ENCODE measurements at places on chromosomes 5 and 9.

DNA sequence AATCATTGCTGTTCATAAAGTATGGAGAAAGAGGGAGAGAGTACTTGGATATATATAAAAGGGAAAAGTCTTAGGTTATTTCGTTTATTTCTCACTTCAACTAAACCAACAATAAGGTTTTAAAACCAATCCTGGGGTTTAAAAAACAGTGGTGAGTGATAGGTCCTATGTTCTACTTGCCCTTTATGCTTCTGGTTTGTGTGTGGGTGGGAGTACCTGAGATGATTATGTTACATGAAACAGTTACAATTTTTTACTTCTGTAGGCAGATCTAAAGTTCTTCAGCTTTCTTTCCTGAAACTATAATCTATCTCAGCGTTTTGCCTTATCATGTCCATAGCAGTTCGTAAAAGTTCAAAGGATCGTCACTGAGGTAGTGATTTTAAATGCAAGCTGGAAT is 49.2 kb downstream of the STX17 start:
- no peak for DNase-seq

DNA sequence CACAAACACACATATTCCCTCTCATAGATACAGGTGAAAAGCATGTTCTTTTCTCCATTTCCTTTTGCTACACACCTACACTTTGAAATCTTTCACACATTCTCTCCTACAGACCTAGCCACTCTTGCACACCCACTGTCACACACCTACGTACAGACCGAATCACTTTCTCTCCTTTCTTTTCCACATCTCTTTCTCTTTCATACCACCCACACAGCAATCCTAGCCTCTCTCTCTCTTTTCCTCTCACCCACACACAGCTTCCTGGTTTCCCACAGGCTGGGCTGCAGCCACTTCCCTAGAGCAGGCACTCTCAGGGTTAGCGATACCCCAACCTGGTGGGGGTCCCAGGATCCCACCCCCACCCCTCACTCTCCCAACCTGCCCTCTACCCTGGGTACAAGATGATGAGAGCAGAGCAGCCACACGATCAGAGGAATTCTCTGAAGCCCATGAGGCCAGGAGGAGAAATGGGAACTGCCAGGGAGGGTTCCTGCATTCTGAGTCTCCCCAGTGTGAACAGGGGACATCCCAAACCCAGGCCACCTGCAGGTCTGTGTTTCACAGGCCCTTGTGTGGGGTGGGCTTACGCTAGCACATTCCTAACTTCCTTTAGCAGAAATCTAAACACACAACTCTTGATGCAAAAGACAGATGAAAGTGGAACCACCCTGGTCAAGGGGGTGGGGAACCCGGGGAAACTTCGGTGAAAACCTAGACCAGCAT is 17.1 kb upstream of the SYNPO start:
- DNase-seq, result no peak

DNA sequence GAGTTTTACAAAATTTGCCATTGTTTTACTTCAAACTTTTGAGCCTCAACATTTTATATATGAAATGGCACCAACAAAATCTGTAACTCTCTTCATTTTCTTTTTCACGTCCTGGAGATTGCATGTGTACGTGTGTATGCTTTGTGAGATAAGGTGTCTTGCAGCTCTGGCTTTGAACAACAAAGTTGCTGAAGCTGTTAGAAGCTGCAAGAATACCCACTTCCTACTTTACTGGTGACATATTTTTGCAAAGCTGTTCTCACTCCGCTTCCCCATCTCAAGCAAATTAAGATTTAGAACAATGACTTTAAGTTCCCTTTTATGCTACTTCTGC is 41.8 kb downstream of the FYB1 start:
- no peak for DNase-seq

GRCh38 chr5:148620091-148620490 is 34.2 kb downstream of the HTR4 start:
- no peak for DNase-seq

DNA sequence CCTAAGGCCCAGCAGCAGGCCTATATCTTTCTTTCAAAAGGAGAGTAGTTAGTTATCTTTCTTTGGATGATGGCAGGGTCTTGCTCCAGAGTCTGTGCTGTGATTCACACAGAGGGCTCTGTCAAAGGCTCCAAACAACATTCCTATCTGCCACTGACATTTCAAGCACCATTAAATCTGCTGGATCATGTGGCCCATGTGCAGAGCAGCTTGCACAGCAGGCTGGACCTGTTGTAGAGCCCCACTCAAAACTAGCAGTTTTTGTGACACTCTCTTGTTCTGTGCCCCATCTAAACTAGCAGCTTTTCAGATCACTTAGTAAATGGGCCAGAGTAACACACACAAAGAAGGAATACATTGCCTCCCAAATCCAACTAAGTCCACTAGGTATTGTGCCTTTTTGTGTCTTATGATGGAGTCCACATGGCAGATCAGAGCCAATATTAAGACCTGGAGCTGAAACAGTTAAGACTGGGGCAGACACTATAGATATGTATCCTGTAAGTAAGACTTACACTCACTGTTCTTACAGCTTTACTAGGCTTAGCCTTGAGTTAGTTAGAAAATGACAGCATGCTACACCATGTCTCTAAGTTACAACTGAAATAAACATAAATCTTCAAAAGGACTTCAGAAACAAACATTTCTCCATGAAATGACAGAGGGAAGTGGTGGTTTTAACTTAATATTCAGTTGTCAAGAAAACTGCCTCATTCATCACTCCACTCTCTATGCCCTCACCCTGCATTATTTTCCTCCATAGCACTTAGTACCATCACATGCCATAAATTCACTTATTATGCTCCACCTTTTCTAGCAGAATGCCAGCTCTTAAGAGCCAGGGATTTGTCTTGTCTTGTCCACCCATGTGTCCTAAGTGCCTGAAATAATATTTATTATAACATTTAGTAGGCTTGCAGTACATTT is 400.9 kb downstream of the RAB3C start:
- DNase-seq, result no peak

DNA sequence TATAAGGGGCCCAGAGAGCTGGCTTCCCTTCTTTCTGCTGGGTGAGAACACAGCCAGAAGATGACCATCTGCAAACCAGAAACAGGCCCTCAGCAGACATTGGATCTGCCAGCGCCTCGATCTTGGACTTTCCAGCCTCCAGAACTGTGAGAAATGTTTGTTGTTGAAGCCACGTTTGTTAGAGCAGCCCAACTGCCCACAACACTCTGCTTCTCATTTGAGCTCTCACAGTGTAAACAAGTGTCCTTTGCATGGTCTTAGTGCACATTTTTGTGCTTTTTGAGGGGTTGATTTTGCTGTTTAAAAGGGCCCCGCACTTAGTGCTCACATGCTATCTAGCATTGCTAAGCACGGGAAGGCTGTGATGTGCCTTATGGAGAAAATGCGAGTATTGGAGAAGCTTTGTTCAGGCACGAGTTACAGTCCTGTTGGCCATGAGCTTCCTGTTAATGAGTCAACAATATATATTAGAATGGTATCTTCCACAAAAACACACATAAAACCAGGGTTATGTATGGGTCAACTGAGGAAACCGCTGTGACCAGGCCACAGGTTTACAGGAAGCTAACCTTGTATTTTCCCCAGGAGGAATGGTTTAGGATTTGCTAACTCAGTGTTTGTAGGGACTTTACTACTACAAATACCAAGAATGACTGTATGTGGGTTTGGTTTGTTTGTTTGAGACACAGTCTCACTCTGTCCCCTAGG is 11.9 kb downstream of the CMBL start:
- DNase-seq, result no peak

- no peak for DNase-seq
Observed at GRCh38 chr5:10507575-10508096, 56.2 kb upstream of the ANKRD33B start.

- DNase-seq, result no peak
Observed at GRCh38 chr9:136645352-136645902, 17.3 kb upstream of the EGFL7 start.

- no peak for DNase-seq
Observed at GRCh38 chr5:150034662-150035061, 34.1 kb downstream of the HMGXB3 start.

DNA sequence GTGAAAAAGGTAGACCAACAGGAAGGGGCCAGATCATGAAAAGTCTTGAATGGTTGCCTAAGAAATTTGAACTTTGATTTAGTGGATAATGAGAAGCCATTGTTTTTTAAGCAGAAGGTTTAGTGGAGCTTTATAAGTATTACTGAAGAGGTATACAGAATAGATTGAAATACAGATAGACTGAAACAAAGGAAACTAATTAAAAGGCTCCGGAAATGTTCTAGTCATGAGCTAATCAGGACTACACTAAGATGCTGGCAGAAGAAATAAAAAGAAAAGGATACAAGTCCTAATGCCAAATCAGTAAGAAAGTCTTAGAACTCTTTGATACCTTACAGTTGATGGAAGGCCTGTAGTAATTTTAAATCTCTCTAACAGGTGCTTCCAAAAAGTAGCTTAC is 45.7 kb upstream of the RFX3 start:
- DNase-seq, result no peak

DNA sequence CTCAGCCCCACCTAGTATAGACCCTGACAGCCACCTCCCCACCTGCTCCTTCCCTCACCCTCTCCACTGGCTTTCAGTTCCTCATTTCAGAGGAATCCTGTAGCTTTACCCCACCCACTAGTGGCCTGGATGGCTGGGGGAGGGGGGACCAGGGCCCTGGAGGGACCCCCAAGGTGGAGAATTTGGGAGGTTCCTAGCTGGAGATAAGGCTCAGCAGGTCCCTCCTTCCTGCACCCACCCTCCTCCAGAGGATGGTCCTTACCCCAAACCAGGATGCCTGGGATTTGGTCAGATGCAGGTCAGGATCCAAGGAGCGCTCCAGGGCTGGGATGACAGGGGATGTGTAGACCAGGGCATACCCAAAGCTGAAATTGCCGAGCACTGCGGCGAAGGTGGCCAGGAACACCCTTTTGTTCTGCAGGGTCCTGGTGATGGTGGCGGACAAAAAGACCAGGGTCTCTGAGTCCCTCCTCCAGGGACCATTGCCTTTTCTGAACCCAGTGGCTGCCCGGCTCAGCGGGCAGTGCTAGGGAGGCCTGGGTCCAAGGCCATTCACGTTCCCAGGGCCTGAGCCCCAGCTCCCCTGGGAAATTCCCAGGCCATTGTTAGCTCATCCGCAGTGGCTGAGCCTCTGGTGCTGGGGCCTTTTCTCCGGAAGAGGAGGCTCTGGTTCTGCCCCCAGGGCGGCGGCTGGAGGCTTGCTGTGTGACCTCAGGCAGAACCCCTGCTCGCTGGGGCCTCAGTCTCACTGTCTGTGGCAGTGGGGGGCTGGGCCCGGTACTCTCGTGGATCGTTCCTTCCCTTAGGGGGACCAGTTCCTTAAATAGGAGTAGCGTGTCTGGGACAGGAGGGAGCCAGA is 678 bp downstream of the SLC2A6 start:
- DNase-seq, result no peak

- peak; percentile 11 for DNase-seq
Observed at GRCh38 chr5:107670932-107671741, at the start of gene EFNA5. Gene EFNA5, minus strand, starts transcription at chr5:107670937.

- DNase-seq, result no peak
Observed at GRCh38 chr5:151795426-151795825, 23.7 kb downstream of the G3BP1 start.

DNA sequence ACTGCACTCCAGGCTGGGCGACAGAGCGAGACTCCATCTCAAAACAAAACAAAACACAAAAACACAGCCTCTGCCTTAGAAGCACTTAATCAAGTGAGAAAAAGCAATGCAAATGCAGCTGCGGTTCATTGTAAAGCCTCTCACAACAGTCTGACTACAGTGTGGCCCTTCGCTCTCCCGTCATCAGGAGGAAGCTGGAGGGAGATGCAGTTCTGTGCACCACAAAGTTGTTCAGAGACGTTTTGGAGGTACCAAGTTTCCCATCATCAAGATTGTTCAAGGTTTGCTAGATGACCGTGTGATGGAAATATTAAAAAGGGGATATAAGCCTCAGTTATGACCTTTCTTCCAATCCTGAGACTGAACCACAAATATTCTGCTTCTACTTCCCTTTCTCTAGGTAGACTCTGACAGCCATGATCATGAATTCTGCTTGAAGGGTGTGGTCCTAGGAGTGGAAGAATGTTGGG is 40.9 kb downstream of the SEC61B start:
- no peak for DNase-seq

DNA sequence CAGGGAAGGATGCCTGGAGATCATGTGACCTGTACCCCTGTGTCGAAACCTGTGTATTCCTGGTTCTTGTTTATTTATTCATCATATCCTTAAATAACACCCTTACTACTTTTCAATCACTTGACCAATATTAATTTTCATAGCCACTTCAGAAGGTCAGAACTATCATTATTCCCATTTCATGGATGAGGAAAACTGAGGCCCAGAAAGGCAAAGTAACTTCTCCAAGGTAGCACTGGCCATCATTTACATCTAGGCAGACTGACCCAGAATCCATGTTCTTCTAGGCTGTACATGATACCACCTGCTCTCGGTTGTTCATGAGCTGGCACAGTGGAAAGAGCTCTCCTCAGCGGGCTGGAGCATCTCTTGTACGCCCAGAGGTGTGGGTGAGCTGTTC is 49.4 kb downstream of the KCNIP1 start:
- no peak for DNase-seq

DNA sequence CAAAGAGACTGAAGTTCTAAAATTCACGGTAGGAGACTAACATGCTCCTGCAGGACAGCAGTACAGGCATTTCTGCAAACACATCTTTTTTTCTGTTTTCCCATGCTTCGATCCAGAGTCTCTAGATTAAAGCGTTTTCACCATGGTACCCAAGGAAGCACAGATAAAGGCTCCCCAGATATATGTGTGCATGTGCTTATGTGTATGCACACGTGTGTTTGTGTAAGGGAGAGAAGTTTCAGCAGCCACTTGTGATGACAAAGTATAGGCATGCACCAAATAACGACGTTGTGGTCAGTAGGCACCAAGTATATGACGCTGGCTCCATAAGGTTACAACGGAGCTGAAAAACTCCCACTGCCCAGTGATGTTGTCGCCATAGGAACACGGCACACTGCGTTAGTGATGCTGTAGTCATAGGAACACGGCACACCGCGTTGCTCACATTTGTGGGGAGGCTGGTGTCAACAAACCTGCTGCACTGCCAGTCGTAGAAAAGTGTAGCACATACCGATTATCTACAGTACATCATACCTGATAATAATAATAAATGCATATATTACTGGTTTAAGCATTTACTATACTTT is 21.7 kb downstream of the MED10 start:
- DNase-seq, result no peak

- DNase-seq, result no peak
Observed at GRCh38 chr5:157259699-157260098, 6.2 kb upstream of the CYFIP2 start.

- DNase-seq, result no peak
Observed at GRCh38 chr5:174425964-174426290, 298.5 kb upstream of the MSX2 start.

DNA sequence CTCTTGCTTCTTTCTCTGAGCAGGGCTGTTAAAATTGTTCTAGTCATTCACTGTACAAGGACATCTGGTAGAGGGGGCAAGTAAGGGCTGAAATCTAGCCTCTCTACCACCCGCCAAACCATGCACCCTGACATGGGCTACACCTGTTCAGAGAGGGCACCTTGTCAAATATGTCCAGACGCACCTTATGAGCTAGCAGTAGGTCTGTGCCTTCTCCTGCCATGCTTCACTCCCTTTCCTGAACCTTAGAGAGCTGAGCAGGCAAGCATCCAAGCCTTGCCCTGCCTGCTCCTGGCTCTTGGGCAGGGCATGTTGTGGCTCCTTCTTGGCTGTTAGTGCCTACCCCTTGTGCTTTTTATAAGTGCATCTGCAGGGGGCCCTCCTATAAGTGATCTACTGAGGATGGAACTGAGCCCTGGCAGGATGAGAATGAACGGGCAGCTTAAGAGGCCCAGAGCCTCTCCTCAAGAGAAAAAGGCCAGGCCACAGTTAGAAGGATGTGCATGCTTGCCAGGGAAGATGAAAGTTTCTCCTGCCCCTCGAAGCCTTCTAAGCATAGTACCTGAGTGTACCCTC is 3.8 kb upstream of the NEUROG1 start:
- DNase-seq, result no peak
